ENCODE measurements at places on chromosomes 5 and 9. TPM values are rescaled to one million over a fixed set of nuclear protein-coding genes. Genes with fewer than 3 reads are reported as not detected.

PRSS3 gene
- total RNA-seq: not detected

STC2 gene
- 40.7 TPM for total RNA-seq

GDA gene
- not detected for total RNA-seq

TLN1 gene
- total RNA-seq: 354 TPM

ARL14EPL gene
- total RNA-seq: not detected

ZNF618 gene
- total RNA-seq: 2.3 TPM

PITX1 gene
- total RNA-seq: 1.8 TPM

GPRIN1 gene
- 1.1 TPM for total RNA-seq

LMX1B gene
- total RNA-seq: 0.16 TPM

GRCh38 chr9:26856413-26857032 lies 36.1 kb downstream of the CAAP1 start:
- no peak overlapping the region for H3K27ac ChIP-seq
- H3K36me3 ChIP-seq: peaks cover 74% of the 10 kb centered on the region
- no peaks in the 10 kb centered on the region for H3K4me1 ChIP-seq
- H3K4me3 ChIP-seq: no peak overlapping the region
- H3K27me3 ChIP-seq: no peaks in the 10 kb centered on the region

DNA sequence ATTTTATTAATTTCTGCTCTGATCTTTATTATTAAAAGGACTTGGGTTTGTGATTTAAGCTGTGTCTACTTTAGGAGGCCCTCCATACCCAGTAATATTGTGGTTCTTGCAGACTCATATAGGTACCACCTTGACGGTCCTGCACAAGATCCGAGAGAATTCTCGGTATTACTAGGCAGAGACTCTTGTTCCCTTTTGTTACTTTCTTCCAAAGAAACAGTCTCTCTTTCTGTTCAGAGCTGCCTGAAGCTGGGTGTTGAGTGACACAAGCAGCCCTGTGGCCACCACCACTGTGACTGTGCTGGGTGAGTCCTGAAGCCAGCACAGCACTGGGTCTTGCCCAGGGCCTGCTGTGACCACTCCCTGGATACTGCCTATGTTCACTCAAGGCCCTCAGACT lies 666.6 kb downstream of the SEMA5A start:
- H3K4me3 ChIP-seq: no peak overlapping the region
- no peak overlapping the region for H3K27ac ChIP-seq
- no peaks in the 10 kb centered on the region for H3K4me1 ChIP-seq
- no peaks in the 10 kb centered on the region for H3K36me3 ChIP-seq
- no peak for DNase-seq
- H3K27me3 ChIP-seq: no peaks in the 10 kb centered on the region

DNA sequence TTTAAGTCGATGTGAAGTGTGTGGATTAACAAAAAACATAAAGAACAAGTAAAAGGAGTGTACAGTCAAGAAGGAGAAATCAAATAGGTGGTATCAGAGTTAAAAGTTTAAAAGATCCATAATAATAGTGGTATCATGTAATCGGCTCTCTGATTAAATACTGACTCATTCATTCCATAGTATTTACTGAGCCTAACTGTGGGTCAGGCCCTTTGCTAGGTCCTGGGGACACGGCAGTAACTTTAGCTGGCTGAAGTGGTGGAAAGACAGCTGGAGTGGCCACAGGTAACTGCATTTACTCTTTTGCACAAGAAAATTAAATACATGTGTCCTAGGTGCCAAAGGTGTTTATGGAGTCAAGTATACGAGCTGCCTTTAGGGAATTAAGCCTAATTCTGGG lies 124.0 kb downstream of the GNAQ start:
- H3K4me3 ChIP-seq: no peak overlapping the region
- DNase-seq: no peak
- peaks cover 49% of the 10 kb centered on the region for H3K4me1 ChIP-seq
- no peaks in the 10 kb centered on the region for H3K36me3 ChIP-seq
- H3K27me3 ChIP-seq: no peaks in the 10 kb centered on the region

- H3K36me3 ChIP-seq: no peaks in the 10 kb centered on the region
- no peaks in the 10 kb centered on the region for H3K4me1 ChIP-seq
- no peak for DNase-seq
- H3K4me3 ChIP-seq: no peak overlapping the region
- H3K27ac ChIP-seq: no peak overlapping the region
Measured at GRCh38 chr9:7665874-7666273, 133.7 kb downstream of the DMAC1 start.

GRCh38 chr5:116557669-116558271 lies 16.9 kb downstream of the SEMA6A start:
- no peaks in the 10 kb centered on the region for H3K36me3 ChIP-seq
- no peaks in the 10 kb centered on the region for H3K27me3 ChIP-seq

GRCh38 chr9:34962546-34962945 lies 4.5 kb downstream of the PHF24 start:
- H3K27ac ChIP-seq: no peak overlapping the region
- peaks cover 12% of the 10 kb centered on the region for H3K4me1 ChIP-seq
- peaks cover 37% of the 10 kb centered on the region for H3K27me3 ChIP-seq
- no peak overlapping the region for H3K4me3 ChIP-seq
- DNase-seq: no peak

DNA sequence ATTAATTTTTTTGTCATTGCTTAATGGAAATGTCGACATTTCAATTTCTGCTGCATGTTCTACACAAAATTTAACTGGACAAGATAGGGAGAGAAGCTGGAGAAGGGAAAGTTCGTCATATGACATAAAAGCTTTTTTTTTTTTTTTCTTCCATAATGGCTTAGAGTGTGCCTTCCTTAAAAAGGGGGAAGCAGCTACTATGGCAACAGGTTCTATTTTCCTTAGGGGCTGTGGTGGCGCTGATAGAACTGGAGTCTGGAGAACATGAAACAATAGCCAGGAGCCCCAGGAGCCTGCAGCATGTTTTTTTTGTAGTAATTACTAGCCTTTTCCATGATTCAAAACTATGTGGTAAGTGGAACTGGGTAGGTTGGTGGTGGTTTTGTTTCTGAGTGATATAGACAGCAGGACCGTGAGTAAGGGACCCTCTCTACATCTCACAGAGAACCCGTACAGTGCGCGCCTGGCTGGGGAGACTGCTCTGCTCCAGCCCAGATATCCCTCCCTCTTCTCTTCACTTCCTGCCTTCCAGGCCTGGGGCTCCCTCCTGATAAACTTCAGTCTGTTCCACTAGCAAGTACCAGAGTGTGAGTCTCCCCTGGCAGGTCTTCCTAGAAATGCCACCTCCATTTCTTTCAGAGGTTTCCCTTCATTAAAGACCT lies 301.6 kb downstream of the NR3C1 start:
- H3K4me1 ChIP-seq: no peaks in the 10 kb centered on the region
- H3K36me3 ChIP-seq: no peaks in the 10 kb centered on the region
- no peak overlapping the region for H3K4me3 ChIP-seq
- no peak overlapping the region for H3K27ac ChIP-seq

DNA sequence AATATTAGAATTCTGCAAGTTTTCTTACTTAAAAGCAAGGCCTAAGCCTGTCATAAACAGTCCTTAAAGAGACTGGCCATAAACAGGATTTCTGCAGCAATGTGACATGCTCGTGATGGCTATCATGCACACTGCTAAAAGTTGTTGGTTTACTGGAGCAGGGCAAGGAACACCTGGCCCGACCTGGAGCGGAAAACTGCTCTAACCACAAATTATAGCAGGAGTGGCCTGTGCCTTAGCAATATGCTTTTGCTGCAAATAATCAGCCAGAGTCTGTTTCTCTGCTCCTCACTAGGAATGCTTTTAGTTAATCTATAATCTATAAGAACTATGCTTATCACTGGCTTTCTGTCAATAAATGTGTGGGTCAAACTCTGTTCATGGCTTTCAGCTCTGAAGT lies 322.9 kb upstream of the RPS23 start:
- no peak for DNase-seq
- H3K4me1 ChIP-seq: no peaks in the 10 kb centered on the region
- H3K27ac ChIP-seq: no peak overlapping the region
- no peak overlapping the region for H3K4me3 ChIP-seq
- H3K27me3 ChIP-seq: no peaks in the 10 kb centered on the region

- no peaks in the 10 kb centered on the region for H3K4me1 ChIP-seq
- no peaks in the 10 kb centered on the region for H3K36me3 ChIP-seq
- H3K27me3 ChIP-seq: no peaks in the 10 kb centered on the region
- H3K4me3 ChIP-seq: no peak overlapping the region
- no peak overlapping the region for H3K27ac ChIP-seq
- no peak for DNase-seq
Measured at GRCh38 chr5:87151547-87151946, 116.1 kb upstream of the RASA1 start.

- peak overlapping the region; percentile 86 for H3K27ac ChIP-seq
- H3K4me1 ChIP-seq: peaks cover 26% of the 10 kb centered on the region
- no peak overlapping the region for H3K4me3 ChIP-seq
- DNase-seq: peak; percentile 95
Measured at GRCh38 chr9:89891591-89892304, 286.9 kb downstream of the GADD45G start.

DNA sequence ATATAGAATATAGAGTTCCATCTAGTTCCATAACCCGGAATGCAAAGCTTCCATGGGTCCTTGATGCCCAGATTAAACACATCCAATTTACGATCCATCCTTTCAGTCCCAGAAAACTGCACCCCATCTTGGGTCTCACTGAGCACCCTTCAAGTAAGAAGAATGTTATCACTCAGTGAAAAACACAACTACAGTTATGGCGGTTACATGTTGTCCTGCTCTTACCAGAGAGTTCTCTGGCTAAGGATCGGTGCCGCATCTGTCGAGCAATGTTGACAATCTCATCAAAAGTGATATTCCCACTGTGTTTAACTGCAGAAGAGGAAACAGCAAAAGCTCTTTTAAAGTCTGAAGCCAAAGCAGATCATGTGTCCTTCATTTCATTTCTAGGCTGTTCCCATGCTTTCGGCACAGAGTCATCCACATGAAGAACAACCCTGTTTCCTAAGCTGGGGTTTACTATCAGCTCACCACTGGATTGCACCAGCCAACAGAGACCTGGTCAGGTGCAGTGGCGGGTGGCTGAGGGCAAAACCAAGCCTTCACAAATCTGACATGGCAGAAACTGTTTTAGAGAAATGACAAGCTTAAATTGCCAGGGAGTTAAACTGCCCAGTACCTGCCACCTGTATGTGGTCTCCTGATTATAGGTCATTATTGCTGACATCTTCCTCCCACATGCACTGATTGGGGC lies 2.9 kb downstream of the RPL12 start:
- no peaks in the 10 kb centered on the region for H3K27me3 ChIP-seq
- peaks cover 43% of the 10 kb centered on the region for H3K4me1 ChIP-seq
- H3K27ac ChIP-seq: no peak overlapping the region
- DNase-seq: no peak
- no peak overlapping the region for H3K4me3 ChIP-seq
- peaks cover 47% of the 10 kb centered on the region for H3K36me3 ChIP-seq

- no peaks in the 10 kb centered on the region for H3K36me3 ChIP-seq
- H3K27me3 ChIP-seq: no peaks in the 10 kb centered on the region
- DNase-seq: peak; percentile 42
- no peaks in the 10 kb centered on the region for H3K4me1 ChIP-seq
- H3K27ac ChIP-seq: no peak overlapping the region
Measured at GRCh38 chr5:135567661-135568060, 11.1 kb downstream of the CXCL14 start.

GRCh38 chr5:126007841-126008240 lies 415.4 kb upstream of the GRAMD2B start:
- no peaks in the 10 kb centered on the region for H3K27me3 ChIP-seq
- H3K4me1 ChIP-seq: peaks cover 23% of the 10 kb centered on the region
- H3K36me3 ChIP-seq: no peaks in the 10 kb centered on the region
- no peak for DNase-seq

DNA sequence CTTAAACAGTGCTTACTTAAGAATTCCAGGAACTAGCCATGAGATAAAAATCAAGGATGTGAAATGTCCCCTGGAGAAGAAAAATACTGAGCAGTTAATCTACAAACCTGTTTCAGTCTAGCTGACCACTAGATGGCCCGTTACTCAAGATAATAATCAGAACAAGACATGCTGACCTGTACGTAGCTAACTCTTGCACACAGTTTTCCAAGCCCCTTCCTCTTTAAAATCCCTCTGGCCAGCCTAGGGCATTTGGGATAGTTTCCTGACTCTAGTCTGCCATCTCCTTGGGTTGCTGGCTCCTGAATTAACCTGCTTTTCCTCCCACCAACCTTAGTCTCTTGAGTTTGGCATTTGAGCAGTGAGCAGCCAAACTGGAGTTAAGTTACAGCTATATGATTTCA lies 59.2 kb upstream of the TRAF1 start:
- no peaks in the 10 kb centered on the region for H3K4me1 ChIP-seq
- H3K27me3 ChIP-seq: no peaks in the 10 kb centered on the region
- H3K4me3 ChIP-seq: no peak overlapping the region
- DNase-seq: no peak
- no peak overlapping the region for H3K27ac ChIP-seq

DNA sequence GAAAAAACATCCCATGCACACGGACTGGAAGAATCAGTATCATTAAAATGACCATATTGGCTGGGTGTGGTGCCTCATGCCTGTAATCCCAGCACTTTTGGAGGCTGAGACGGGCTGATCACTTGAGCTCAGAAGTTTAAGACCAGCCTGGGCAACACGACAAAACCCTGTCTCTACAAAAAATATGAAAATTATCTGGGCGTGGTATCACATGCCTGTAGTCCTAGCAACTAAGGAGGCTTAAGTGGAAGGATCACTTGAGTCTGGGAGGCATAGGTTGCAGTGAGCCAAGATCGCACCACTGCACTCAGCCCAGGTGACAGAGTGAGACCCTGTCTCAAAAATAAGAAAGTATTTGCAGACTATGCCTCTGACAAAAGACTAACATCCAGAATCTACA lies 68.4 kb downstream of the TTC39B start:
- no peaks in the 10 kb centered on the region for H3K36me3 ChIP-seq
- H3K4me3 ChIP-seq: no peak overlapping the region
- DNase-seq: no peak
- no peaks in the 10 kb centered on the region for H3K4me1 ChIP-seq

DNA sequence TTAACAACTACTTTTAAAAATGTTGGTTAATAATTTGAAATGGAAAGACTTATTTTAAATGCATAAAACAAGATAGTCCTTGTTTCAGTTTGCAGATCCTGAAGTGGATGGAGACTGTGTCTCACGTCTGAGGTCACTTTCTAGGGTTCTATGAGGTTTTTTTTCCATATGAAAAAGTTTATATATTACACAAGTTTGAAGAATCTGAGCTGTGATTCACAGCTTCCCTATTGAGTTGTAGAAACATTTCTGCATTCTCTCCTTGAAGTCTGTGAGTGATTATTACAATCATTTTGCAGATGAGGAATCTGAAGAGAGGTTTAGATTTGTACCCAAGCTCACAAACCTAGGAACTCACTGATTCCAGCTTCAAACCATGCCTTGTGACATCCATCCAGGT lies 442.5 kb upstream of the KLF4 start:
- no peak overlapping the region for H3K4me3 ChIP-seq
- no peaks in the 10 kb centered on the region for H3K4me1 ChIP-seq
- no peaks in the 10 kb centered on the region for H3K27me3 ChIP-seq
- H3K27ac ChIP-seq: no peak overlapping the region

- no peaks in the 10 kb centered on the region for H3K27me3 ChIP-seq
- no peak overlapping the region for H3K27ac ChIP-seq
- no peaks in the 10 kb centered on the region for H3K4me1 ChIP-seq
- H3K36me3 ChIP-seq: no peaks in the 10 kb centered on the region
Measured at GRCh38 chr5:101561018-101561417, 657.9 kb upstream of the ST8SIA4 start.

Measured in sigmoid colon (tissue), 7 donors.